ENCODE measurements at places on chromosomes 7 and 10.

DNA sequence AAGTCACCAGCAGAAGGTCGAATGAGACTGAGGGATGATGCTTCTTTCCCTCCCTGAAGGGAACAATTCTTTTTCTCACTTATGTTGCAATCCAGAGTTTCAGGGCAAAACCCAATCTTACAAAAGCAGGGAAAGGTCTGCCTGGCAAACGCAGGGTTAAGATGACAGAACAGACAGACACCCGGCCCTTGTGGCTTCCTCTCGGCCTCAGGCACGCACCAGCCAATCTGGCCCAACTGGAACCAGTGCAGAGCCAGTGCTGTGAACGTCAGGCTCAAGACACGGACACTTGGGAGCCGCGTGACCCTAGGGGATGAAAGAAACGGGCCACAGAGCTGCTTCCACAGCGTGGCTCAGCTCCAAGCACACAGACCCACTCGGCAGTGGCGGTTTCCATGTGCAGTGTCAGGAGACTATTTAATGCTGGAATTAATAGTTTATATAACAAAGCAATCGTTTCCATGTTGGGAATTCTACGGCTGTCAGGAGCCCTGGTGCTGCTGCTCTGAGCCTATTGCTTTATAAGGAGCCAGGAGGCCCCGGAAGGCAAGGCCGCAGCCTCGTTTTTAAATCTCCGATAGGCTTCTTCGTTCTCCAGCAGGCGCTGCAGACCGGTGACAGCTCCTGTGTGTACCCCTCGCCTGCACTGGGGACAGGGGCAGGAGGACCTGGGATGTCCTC is 198.4 kb downstream of the DIP2C start:
- DNase-seq = no peak

DNA sequence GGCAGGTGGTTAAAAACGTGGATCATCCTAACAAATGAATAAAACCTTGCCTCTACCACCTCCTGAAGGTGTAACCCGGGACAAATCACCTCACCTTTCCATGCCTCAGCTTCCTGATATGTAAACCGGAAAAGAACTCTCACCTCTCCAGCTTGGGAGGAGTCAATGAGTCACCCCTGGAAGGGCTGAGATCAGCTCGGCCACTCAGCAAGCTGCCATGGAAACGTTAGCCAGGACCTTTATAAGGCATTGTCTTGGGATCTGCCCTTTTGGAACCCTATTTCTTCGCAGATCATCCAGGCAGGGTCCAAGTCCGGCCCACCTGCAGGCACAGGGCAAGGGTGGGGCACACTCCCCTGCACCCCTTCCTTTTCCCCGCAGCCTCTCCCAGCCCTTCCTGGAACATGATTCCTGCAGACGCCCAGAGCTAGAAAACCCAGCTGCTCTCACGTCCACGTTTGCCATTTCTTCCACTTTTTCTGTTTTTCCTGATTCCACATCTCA is 81.6 kb upstream of the PFKP start:
- DNase-seq = no peak

- DNase-seq = no peak
These were observed 449.0 kb downstream of the ETV1 start for GRCh38 chr7:13540429-13540828.

DNA sequence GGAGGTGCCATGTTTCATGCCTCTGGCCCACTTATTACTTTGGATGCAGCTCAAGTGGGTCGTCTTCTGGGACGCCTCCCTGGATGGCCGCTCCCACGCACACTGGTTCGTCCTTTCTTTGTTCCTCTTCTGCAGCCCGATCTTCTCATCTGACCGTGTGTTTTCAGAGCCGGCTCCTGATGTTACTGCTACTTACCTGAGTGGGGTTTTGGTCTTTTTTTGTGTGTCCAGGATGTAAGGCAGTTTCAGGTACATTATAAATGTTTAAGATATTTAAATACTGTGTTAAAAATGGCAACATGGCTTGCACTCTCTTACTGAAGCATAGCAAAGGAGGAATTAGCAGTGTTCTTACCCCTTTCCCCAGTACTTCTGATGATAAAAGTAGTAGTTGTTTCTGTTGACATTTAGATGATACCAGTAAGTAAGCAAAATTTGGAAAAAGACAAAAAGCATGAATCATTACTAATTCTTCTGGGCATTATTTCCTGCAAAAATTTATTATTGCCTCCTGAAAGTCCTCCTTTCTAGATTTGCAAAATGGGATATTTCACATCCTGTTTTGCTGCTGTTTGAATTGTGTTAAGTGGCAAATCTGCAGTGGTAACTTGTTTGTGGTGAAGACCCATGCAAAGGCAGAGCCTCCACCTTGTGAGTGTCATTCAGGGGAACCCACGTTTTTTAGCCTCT is 59.4 kb downstream of the SHH start:
- no peak for DNase-seq

DNA sequence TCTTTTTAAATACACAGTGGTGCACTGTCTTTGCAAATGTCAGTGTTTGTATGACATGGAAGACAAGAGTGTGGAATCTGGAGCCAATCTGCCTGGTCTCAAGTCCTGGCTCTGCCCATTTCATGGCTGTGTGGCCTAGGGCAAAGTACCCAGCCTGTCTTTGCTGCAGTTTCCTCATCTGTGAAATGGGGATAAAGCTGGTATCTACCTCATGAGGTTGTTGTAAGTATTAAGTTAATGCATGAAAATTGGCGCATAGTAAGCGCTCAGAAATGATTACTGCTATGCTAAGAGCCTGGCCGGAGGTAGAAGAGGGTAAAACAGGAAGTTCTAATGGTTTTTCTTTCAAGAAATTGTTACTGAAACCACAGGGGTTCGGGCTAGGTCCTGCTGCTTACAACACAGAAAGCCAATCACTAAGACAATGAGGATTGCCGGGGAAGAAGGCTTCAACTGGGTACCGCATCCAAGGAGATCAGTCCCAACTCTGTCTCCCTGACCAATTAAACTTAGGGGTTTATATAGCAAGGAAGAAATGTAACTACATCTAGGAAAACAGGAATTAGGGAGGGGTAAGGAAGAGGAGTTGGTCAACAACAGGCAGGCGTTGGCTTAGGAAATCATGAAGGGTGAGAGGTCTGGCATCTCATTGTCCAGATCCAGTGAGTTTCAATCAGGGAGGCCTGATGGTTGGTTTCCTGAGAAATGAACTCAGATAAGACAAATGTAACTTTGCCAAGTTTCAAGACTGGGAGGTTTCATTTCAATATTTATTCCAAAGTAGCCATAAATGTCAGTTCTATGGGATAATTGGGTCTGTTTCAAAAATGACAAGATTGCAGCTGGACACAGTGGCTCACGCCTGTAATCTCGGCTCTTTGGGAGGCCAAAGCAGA is 57.0 kb downstream of the CHST3 start:
- DNase-seq = no peak

DNA sequence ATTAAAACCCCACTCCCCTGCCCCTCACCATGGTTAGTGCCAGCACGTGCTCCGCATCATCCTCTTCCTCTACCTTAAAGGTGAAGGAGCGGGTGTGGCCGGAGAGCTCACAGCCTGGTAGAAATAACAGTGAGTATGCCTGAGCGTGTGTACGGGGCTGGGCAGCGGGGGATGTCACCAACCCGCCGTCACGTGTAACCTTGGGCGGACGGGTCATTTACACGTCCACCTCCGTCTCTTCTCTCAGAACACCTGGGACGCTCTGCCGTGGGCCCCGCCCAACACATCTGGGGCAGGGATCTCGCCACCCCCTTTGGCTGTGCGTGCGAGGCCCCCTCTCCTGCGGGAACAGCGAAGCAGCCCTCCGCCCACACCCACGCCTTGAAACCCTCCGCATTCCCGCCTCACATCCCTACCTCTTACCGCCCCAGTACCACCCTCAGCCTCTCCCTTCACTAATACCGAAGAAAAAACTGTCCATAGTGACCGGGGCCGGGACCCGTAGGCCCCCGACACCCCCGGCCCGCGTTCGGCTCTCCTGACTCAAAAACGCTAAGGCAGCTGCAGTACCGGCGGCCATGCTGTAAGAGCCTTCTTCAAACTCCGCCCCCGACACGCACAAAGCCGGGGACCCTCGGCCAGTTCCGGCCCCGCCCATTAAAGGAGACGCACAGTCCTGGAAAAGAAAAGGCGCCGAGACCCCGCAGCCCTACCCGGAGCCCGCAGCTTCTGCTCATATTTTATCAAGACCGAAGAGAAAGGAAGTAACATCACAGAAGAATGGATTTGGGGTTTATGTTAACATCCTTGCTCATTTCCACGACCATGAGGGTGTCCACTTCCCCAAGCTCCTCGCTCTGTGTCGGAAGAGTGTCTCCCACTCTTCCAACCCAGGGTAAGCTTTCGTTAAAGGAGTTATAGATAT is at the start of gene NPM3:
Gene NPM3, minus strand, starts transcription at position 636 of the 925 bp plus-strand sequence. Its CDS starts 56 bp downstream, at position 580.
- DNase-seq = no peak

DNA sequence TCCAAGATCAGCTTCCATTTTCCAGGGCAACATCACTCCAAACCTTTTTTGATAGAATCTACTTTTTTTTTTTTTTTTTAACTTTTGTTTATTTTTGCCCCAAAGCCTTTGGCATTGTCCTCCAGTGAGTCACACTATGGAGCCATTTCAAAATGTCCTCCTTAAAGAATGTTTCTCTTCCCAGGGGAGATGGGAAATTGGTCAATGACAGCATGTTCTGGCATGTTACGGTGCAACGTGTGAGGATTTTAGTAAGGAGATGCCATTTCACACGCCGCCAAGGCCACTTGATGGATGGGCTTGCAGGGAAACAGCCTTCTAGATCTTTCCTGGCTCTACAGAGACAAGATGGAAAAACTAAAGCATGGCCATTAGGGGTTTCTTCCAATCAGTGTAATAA is 30.7 kb upstream of the TRIL start:
- no peak for DNase-seq

DNA sequence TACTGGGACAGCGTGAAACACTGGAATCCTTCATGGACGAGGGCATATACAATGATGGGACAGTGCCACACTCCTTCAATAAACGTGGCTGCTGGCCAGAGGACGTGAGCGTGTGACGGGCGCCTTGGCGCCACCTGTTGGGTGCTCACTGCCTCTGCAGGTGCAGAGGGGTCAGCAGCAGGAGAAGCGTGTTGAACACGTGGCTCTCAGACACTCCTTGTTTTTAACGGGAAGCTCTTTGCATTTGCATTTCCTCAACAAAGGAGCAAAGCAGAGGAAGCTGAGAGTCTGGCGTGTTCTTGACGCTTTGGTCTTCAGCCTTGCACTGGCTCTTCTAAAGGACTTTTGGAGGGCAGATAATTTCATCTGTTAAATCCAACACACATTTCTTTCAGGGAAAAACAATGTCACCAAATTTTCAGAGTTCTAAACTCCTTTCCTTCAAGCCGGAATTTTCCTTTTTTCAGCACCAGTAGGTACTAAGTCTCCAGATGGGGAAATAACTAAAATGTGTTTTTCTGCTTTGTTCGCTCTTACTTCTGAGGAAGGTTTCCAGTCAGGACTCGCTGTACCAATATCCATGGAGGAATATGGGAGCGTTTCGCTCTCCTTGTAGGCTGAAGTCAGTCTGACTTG is 2.9 kb upstream of the GET4 start:
- no peak for DNase-seq

DNA sequence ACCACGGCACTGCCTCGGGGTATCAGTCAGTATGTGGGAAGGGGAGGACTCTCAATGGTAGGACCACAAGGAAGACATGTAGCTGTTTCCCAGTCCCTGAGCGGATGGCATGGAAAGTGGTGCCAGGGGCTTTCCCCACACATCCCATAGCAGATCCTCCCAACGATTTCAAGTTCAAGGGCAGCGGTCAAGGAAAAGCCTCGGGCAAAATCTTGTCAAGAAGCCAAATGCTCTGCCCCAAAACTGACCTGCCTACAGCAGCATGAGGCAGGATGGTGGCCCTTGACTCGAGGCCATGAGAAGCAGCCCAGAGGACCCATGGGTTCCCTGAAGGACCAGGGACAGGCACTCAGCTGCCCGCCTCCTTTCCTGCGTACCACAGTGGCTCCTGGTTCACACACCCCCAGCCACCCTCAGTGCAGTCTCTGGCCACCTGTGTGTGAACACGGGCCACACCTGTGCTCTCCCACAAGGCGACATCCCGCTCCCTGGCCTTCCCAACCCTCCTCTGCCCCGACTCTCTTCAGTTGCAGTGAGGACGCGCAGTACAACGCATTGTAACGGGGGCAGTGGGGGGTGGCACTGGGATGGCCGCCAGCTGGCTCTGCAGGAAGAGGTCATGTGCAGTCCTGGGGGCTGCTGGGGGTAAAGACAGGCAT is 43.6 kb downstream of the CTBP2 start:
- no peak for DNase-seq

- DNase-seq = no peak
These were observed 737 bp downstream of the CABCOCO1 start for GRCh38 chr10:61663466-61663865.

DNA sequence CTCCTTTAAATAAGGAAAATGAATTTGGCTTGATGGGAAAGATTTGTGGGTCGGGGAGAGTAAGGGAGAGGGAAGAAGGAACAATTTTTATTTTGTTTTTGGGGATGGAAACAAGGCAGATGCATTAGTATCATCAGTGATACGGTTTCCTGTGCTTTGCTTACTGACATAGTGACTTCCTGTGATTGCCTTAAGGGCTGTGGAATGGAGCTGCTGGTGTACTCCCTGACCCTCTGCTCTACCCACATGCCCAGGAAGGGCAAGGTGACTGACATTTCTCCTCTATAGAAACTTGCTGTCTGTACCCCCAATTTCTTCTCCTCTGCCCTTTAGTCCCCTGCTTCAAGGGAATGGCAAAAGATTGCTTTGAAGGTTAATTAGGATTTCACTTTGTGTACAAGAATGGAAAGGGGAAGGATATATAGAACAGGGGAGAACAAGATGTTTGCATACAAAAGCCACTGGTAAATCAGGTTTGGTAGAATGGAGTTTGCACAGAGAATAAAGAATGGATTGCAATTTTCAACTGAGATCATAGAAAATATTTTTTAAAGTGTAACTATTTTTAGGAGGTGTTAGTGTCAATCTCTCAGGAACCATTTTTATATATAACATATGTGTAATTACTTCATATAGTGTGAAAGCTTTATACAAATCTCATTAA is 129.0 kb upstream of the AGR3 start:
- no peak for DNase-seq

- DNase-seq = no peak
These were observed 98.8 kb downstream of the VIPR2 start for GRCh38 chr7:159045839-159046238.

DNA sequence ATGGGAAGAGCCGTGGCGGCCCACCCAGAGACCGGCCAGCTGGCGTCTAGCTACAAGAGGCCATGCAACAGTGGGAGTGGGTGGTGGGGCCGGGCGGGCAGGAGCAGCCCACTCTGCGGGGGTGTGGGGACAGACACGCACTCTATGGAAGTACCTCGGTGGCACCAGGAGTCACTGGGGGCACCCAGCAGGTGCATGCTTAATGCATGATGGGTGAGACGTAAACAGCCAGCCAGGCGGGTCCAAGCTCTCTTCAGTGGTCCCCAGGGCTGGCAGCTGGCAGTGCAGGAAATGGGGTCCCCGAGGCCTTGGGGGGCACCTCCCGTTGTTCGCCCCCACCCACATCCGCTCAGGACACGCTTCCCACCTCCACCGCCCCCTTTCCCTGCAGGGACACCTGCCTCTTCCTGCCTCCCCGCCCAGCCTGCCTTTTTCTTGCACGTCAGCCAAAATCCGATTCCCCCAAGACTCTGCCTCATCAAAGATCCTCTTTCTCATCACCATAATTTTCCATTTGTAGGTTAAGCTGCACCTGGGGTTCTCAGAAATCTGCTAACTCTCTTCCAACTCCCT is 22.6 kb upstream of the PSMG3 start:
- no peak for DNase-seq

Data from NCI-H187 treated with DMSO at 0.1 percent for 48 hours (cell line).